ENCODE measurements at places on chromosomes 11 and 22.

DNA sequence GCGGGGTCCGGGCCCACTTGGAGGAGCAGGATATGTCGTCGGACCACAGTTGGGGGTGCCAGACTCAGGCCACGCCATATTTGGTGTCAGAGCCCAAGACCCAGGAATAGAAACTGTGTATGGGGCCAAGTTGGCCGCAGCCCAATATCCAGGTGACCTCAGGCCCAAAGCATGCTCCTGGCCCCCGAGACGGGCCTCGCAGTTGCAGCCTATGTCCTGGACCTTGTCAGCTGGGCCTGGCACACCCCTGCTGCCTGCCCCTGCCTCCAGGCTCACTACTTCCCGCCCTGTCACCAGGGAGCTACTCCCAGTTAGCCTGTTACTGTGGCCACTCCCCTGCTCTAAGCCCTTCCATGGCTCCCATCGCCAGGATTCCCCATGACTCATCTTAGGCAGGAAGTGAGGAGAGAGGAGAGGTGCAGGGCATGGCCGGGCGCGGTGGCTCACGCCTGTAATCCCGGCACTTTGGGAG, 23.1 kb downstream of the A4GALT start:
- no peak for DNase-seq

- no peak for DNase-seq
Measured at GRCh38 chr11:35905646-35906276, 38.1 kb upstream of the LDLRAD3 start.

DNA sequence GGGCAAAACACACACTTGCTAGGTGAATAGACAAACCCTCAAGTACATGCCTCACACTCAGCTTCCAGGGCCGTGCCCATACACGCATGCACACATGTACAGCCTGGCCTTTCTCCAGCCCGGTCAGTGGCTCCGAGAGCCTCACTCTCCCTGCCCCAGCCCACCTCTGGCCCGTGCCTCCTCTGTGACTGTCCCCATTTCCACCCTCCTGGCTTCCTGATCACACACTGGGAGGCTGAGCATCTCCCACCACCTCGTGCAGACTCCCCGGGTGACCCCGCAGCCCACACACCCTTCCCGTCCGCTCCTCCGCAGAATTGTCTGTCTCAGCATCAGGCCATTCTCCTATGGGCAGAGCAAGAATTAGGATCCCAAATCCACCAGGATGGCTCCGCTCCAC, 634.1 kb downstream of the TBC1D22A start:
- no peak for DNase-seq

DNA sequence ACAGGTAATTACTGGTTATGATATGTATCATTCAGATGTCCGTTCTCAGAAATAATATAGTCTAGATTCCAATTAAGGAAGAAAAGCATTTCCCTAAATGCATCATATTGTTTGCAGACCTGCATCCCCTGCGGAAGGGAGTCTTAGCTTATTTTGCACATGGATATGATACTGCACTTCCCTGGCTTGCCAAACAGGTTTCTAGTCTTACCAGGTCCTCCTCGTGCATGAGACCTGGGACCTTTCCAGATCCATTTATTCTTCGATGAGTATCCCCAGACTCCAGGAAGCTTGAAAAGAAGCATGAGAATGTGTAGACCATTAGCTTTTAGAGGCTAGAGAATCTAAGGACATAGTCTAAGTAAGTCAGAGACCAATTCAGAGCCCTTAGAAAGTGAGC, 30.6 kb downstream of the CYB5R2 start:
- DNase-seq, result no peak

Data from cerebellar cortex (tissue), 1 donor.